ENCODE measurements at places on chromosomes 6 and 20.

- DNase-seq = no peak
Measured at GRCh38 chr6:35216851-35217811, 3.4 kb downstream of the SCUBE3 start.

DNA sequence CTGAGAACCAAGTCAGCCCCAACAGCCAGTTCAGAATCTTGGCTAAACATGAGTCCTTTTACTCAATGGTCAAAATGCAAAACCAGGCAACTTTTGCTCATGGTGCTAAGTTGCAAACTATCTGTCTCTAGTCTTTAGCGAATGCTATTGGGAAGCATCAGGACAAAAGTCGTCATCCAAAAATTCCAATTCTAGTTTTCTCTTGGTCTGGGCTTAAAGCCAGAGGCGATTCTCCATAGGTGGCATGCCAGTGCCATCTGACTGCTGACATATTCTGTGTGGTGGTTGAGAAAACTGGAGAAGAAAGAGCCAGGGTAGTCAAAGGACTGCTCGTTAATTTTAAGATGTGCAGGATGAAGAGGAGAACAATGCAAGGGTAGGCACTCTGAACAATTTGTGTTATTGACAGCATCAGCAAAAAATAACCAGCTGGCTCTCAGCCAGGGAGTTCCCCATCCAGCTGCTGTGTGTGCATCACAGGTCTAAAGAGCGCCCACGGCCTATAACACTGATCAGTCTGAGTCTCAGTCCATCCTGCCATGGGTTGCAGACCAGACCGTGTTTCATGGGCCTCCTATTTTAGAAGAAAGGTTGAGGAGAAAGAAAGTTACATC lies 313.6 kb downstream of the ALDH8A1 start:
- peak; percentile 48 for DNase-seq

- no peak for DNase-seq
Measured at GRCh38 chr6:44034931-44035345, 92.3 kb downstream of the MRPL14 start.

DNA sequence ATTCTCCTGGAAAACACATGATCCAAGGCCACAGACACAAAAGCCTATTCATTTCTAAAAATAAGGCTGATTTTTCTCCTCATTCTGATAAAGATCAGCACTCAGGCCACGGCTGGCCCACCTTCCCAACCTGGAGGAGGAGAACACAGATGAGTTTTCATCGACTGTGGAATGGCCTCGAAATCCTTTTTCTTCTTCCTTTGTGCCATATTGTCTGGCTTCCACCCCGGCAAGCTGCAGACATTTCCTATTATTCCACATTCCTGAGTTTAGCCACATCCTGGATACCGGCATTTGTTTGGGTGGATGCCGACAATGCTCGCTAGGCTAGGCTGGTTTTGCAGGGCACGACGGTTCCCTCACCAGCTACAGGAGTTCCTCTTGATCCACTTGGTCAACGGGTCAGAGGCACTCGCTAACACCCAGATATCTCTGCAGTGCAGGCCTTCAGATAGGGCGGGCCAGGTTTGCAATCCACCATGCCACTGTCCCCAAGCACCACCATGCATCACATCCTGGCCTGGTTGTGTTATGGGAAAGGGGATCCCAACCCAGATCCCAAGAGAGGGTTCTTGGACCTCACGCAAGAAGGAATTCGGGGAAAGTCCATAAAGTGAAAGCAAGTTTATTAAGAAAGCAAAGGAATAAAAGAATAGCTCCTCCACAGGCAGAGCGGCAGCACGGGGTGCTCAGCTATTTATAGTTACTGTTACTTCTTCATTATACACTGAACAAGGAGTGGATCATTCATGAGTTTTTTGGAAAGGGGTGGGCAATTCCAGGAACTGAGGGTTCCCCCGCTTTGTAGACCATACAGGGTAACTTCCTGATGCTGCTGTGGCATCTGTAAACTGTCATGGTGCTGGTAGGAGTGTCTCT lies 4.2 kb upstream of the CTSZ start:
- DNase-seq = peak; percentile 16

GRCh38 chr6:971981-972640 lies 279.2 kb upstream of the EXOC2 start:
- no peak for DNase-seq
